ENCODE measurements at places on chromosomes 12 and 14.

GRCh38 chr12:26790645-26790994 is 42.4 kb downstream of the ITPR2 start:
- no peak for DNase-seq

- no peak for DNase-seq
Measured at GRCh38 chr14:61891170-61891569, 128.9 kb downstream of the SNAPC1 start.

DNA sequence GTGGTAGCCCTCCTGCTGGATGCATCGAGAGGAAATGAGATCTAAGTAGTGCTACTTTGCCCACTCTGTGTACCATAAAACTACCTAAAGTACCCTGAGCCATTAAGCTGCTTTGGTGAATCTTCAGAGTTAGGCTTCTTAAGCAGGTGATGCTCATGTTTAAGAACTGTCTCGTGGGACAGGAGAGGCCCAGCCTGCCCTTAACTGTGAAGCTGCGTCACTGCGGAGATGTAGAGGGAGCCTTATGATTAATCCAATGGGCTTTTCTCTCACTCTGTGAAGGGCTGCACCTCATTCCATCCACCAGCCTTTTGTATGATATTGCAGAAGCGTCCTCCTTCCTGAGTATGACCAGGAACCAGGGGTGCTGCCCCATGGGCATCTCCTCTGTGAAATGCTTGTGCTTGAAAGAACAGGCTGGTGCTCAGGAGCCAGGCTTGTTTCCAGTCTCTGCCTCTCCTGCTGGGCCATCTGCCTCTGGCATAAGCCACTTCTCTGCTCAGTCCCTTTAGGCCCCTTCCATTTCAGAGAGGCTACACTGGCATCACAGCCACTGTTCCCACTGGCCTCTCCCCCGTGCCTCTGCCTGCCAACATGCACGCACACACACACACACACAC is 6.8 kb upstream of the CCDC177 start:
- DNase-seq: no peak

DNA sequence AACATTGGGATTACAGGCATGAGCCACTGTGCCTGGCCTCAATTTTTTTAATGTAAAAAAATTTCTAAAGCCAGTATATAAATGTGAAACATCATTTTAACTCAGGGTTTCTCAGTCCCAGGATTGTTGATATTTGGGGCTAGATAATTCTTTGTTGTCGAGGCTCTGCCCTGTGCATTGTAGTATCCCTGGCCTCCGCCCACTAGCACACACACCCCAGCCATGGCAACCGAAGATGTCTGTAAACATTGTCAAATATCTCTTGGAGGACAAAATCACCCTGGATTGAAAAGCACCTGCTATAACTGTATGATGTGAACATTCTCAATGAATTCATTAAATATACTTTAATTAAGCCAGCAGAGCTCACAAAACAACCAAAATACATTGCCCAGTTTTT is 8.4 kb upstream of the CIT start:
- DNase-seq: no peak

- DNase-seq: no peak
Measured at GRCh38 chr14:90179357-90179756, 77.0 kb upstream of the PSMC1 start.

GRCh38 chr12:66959276-66959675 is 280.4 kb upstream of the GRIP1 start:
- no peak for DNase-seq

GRCh38 chr14:69270795-69271708 is 11.1 kb downstream of the GALNT16 start:
- no peak for DNase-seq

- no peak for DNase-seq
Measured at GRCh38 chr12:114709112-114709511, 25.1 kb upstream of the TBX3 start.

DNA sequence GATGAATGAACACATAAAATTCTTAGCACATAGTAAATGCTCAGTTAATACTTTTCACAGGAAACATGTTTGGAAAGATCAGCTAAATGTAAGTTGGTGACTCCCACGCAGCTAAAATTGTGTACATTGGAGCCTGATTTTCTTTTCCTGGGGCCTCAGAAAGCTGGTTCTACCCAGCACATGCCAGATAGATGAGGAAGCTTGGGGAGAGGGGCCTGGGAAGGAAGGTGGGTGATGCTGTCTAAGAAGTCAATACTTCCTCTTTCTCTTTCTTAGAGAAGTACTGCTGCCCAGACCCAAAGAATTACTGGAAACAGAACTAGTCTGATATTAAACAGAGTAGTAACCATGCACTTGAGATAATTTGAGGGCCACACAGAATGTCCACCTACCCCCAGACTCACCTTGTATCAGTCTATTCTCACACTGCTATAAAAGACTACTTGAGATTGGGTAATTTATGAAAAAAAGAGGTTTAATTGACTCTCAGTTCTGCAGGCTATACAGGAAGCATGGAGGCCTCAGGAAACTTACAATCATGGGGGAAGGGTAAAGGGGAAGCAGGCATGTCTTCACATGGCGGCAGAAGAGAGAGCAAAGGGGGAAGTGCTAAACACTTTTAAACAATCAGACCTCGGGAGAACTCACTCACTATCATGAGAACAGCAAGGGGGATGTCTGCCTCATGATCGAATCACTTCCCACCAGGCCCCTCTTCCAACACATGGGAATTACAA is 123.3 kb upstream of the MED13L start:
- DNase-seq: no peak

- DNase-seq: peak; percentile 35
Measured at GRCh38 chr12:51814311-51815088, 34.0 kb downstream of the FIGNL2 start.

DNA sequence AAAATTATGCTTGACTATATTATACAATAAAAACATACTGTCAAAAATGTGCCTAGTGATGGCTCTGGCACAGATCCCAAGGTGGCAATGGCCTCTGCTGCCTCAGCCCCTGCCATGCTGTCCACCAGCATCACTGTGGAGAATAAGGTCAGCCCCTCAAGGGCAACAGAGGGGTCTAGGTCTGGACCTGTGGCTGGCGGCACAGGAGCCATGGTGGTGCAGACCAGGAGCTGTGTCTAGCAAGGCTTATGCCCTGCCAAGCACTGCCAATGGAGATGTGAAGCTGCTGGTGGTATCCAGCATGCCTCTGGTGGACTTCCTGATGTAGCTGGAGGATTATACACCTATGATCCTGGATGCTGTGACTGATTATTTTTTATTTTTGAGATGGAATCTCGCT is 125.9 kb downstream of the DENND5B start:
- DNase-seq: no peak

DNA sequence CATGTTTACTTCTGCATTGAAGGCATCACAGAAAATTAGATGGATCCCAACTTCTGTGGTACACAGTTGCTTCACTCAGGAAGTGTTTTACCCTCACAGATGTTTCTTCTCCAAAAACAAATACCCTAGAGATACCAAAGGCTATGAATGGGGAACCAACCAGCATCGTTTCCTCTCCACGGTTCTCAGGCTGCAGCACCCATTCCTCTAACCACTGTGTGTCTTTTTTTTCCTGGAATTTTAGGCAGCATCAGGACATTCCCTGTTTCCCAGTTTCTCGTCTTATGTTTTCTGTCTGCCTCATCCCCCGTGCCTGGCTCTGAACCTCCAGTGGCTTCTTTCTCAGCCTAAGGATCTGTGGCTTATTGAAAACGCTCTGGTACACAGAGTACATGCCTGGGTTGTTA is 72.0 kb upstream of the TBX5 start:
- DNase-seq: no peak

DNA sequence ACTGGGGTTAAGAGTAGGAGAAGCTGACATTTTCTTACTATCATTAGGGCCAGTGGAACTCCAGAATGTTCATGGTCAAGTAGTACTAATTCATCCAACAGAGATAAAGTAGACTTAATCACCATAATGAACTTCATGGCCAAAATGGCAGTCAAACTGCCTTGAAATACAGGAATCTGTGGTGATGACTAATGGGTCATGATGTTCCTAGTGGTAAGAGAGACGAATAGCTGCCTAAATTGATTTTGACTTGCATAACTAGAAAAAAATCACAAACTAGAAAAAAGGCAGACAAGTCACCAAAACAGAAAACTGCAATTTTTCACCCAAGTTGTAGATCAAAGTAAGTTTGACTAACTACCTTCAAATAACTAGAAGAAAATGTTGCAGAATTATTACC is 138.5 kb downstream of the MGAT4C start:
- no peak for DNase-seq

- no peak for DNase-seq
Measured at GRCh38 chr12:108378926-108379325, 39.8 kb upstream of the CMKLR1 start.

- DNase-seq: no peak
Measured at GRCh38 chr12:53758730-53759103, 6.9 kb upstream of the CISTR start.

DNA sequence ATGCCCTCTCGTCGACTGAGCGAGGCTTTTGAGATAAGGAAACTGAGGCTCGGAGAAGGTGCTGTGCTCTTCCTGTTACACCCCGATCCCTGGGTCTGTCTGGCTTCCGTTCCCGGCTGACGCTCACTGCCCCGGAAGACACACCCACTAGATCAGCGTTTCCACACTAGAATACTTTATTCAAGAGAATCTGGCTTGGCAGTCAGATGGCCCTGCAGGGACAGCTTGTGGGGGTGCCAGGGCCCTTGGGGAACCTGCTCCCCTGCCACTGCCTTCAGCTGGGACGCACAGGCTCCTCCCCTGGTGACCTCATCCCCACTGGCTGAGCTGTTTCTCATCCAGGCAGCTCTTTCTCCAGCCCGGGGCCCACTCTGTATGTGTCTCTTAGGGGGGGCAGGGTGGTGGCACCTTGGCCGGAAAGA is 13.7 kb downstream of the PGF start:
- peak; percentile 49 for DNase-seq

DNA sequence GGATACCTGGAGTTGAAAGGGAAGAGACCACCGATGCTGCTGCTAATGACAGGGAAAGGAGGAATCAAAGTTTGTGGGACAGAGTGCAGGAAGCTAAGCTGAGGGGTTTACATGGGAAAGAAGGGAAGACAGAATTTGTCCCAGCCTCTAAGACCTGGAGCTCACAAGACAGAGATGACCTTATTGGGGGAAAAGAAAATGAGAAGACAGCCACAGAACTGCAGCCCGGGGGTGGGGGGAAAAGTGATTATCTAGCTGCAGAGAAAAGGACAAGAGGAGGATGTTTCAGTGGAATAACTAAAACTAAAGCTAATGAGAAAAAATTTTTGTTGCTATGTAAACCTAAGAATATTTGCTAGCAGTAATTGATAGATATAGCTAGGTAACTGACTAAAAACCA is 30.7 kb downstream of the NDUFA12 start:
- no peak for DNase-seq

DNA sequence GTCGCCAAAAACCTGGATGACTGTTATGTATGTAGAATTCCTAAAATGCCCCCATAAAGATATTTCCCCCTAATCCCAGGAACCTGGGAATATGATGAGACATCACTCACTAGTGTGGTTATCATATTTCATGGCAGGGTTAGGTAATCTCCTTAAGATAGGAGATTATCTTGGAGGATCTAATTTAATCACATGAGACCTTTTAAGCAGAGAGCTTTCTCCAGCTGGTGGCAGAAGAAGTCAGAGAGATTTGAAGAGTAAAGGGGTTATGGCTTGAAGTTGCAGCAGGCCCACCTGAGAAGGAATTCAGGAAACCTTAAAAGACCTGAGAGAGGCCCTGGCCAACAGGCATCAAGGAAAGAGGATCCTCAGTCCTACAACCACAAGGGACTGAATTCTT is 53.6 kb downstream of the DYRK2 start:
- no peak for DNase-seq

- DNase-seq: no peak
Measured at GRCh38 chr14:52314595-52315354, 663 bp downstream of the PTGER2 start.

GRCh38 chr14:74893614-74894091 is 11.9 kb downstream of the DLST start:
- no peak for DNase-seq

- DNase-seq: no peak
Measured at GRCh38 chr12:49959685-49960473, 1.8 kb upstream of the AQP5 start.

DNA sequence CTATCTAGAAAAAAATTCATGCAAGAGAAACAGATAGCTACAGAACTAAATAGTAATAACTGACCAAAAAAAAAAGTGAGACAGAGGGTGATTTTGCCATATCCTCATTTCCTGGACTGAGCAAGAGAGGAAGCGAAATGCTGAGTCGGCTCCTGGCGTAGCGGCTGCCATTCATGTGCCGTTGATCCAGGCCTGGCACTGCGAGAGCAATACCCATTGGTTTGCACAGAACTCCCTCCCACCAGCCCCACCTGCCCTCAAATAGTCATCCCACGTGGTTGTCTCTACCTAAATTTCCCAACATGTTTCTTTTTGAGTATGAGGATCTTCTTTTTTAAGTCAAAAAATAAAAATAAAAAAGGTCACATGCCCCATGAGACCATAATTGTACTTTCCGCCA is 9.4 kb upstream of the WNT5B start:
- DNase-seq: peak; percentile 72

DNA sequence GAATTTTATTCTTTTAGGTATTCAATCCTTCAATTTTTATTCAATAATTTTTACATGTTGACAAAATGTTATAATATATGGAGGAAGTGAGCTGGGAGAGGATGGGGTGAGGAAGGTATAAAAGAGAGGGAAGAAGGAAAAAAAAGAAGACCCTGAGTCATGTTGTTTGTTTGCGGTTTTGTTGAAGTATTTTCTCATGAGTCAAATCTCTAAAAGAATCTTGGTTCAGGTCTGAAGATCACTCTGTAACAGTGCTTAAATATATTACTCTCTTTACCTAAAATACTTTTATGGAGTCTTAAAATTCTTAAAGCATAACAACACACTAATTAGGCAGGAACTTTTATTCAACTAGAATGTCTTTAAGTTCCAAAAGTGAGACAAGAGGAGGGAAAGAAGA is 489.6 kb upstream of the GARIN6 start:
- DNase-seq: no peak

GRCh38 chr12:24562771-24563431 is 386.0 kb downstream of the BCAT1 start:
- DNase-seq: no peak

DNA sequence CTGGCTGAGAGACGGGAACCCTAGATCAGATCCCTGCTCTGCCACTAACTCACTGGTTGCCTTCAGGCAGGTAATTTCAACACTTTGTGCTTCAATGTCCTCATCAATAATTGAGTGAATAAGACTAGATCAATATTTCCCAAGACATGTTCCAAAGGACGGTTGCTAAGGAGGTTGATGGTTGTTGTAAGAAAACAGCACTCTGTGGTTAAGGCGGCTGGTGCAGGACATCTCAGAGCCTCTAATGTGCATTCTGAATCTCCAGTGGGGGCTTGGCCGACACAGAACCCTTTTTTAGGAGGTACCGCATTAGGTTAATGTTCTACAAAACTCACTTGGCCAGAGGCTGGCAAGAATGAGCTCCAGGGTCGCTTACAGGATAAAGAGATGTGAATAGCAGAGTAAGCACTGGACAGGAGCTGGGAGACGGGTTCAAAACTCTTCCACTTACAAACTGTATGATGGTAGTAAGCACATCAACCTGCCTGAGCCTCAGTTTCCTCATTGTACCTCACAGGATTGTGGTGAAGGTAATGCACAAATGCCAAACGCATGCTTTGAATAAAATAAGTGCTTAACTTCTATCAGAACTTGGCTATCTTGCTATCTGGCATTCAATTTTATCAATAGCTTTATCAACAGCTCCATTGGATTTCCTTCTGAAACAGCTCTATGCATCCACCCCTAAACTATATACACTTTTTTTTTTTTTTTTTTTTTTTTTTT is 136.9 kb upstream of the PARP11 start:
- no peak for DNase-seq

All from stimulated activated naive B cell treated with anti-CD40 and anti-IgM and Interleukin-4, amounts not matched to agents 10 μg/mL and 1 μg/mL and 100 μg/mL, for 72 hours (primary cell).